ENCODE measurements at places on chromosomes 2 and 18.
A peak's percentile ranks its signal among the peaks of the same experiment; 100 is the strongest.

DNA sequence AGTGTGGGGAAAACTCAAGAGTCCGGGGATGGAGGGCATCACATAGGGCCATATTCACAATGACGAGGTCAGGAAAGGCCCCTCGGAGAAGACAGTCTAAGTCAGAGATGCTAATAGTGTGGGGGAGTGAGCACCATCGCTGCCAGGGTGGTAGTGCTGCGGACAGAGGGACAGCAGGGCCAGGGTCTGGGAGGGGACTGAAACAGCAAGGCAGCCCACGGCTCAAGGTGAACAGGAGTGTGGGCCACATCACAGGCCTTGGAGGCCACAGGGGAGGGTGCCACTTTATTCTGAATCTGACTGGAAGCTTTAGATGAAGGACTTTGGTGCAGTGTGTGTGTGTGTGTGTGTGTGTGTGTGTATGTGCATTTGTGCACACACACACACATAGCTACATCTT, 130.9 kb upstream of the GLI2 start:
- peaks cover 2% of the 10 kb centered on the region for H3K4me1 ChIP-seq
- no peaks in the 10 kb centered on the region for H3K36me3 ChIP-seq
- H3K4me3 ChIP-seq = no peak overlapping the region
- peaks cover 24% of the 10 kb centered on the region for H3K27me3 ChIP-seq
- DNase-seq = no peak

DNA sequence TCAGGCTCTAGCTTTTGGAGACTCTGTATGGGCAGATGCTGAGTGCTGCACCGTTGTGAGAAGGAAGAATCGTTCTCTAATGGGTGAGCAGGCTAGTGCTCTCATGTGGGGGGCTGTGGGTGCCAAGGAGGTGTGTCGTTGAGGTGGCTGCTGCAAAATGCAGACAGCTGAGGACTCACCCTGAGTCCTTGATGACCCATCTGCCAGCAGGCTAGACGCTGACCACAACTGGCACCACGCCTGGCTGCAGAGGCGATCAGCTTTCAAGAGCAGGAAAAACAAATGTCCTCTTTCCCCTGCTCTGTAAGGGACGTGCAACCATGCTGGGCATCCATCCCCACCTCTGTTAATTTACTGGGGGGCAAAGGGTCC, 48.2 kb downstream of the HAUS1 start:
- H3K27me3 ChIP-seq = no peaks in the 10 kb centered on the region
- H3K27ac ChIP-seq = peak overlapping the region; percentile 1
- DNase-seq = peak; percentile 83
- no peaks in the 10 kb centered on the region for H3K36me3 ChIP-seq
- H3K4me3 ChIP-seq = no peak overlapping the region
- peaks cover 21% of the 10 kb centered on the region for H3K4me1 ChIP-seq

- no peak overlapping the region for H3K4me3 ChIP-seq
- H3K27ac ChIP-seq = no peak overlapping the region
These were observed 1.4 kb upstream of the CD226 start for GRCh38 chr18:69948919-69949537.

- no peaks in the 10 kb centered on the region for H3K36me3 ChIP-seq
- no peak overlapping the region for H3K4me3 ChIP-seq
- peaks cover 9% of the 10 kb centered on the region for H3K27me3 ChIP-seq
- no peak for DNase-seq
- no peak overlapping the region for H3K27ac ChIP-seq
These were observed 134.7 kb downstream of the ACOXL start for GRCh38 chr2:110867078-110867477.

GRCh38 chr2:33588232-33588631, 10.9 kb downstream of the FAM98A start:
- no peak overlapping the region for H3K4me3 ChIP-seq
- H3K27me3 ChIP-seq = no peaks in the 10 kb centered on the region
- peak; percentile 21 for DNase-seq
- peaks cover 38% of the 10 kb centered on the region for H3K36me3 ChIP-seq
- no peak overlapping the region for H3K27ac ChIP-seq

DNA sequence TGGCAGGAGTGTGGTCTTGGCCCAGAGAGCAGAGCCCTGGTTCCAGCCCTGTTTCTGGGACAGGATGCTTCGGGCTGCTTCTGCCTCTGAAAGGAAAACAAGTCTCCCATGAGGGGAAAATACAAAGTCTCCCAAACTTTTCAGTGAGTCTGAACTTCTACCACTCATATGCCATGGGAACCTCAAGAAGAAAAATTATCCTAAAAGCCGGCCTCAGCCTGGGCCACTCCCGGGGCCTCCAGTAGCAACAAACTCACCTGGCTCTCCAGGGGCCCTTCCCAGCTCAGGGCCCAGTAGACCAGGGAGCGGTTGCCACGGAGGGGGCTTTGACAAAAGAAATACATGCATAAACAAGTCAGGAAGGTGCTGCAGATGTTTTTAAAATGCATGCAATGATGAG, 289.2 kb upstream of the HDAC4 start:
- no peaks in the 10 kb centered on the region for H3K36me3 ChIP-seq
- H3K4me1 ChIP-seq = no peaks in the 10 kb centered on the region
- no peak overlapping the region for H3K4me3 ChIP-seq
- no peak for DNase-seq

- H3K36me3 ChIP-seq = no peaks in the 10 kb centered on the region
- no peak overlapping the region for H3K4me3 ChIP-seq
These were observed 11.4 kb downstream of the HK2 start for GRCh38 chr2:74845217-74845751.

DNA sequence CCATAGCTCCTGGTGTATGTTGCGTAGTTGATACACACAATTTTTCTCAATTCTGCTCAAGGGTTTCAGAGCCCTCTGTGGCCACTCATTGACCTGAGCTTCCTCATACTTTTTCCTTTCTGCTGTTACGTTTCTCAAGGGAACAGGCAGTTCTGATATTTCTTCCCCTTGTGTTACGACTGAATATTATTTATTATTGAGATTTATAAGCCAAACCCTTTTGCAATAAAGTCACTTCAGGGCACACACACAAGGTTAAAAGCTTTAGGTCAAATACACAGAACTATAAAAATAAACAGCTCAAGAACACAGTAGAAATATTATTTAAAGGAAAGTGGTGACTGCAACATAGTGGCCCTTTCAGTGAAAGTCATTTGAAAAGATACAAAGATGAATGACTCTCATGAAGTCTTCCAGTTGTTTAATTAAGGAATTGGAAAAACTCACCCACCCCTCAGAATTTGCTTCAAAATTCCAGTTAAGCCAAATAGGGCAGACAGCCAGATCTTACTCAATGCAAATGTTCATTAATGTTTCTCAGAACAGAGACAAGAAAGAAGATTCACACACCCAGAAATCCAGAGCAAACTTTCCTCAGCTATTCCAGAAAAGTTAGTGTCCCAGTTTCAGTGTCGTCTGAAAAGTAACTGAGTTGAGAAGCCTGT, 179.7 kb downstream of the TRIB2 start:
- H3K27me3 ChIP-seq = no peaks in the 10 kb centered on the region
- DNase-seq = no peak
- no peak overlapping the region for H3K27ac ChIP-seq

Data from IMR-90 (cell line).